DND-41 (cell line): ENCODE measurements at places on chromosomes 2 and 18.

DNA sequence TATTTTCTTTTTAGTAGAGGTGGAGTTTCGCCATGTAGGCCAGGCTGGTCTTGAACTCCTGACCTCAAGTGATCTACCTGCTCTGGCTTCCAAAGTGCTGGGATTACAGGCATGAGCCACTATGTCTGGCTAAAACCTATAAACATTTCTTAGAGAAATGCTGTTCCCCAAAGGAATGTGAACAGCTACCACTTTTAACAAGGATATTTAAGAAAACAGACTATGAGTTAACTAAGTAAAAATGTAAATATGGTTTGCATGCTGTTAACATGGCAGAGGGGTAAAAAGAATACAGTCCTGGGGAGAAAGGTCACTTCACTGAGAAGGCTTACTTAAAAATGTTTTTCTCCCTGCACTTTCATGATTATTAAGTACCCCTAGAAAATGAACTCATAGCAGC is 57.1 kb downstream of the SLC16A14 start:
- H3K4me1 ChIP-seq = no peaks in the 10 kb centered on the region
- no peak for DNase-seq
- no peak overlapping the region for H3K27ac ChIP-seq
- no peaks in the 10 kb centered on the region for H3K36me3 ChIP-seq
- H3K4me3 ChIP-seq = no peak overlapping the region
- no peaks in the 10 kb centered on the region for H3K27me3 ChIP-seq

GRCh38 chr2:75559680-75560021 is 1.1 kb downstream of the EVA1A start:
- DNase-seq = no peak
- peaks cover 94% of the 10 kb centered on the region for H3K4me1 ChIP-seq
- peak overlapping the region; percentile 90 for H3K4me3 ChIP-seq
- no peaks in the 10 kb centered on the region for H3K27me3 ChIP-seq

- H3K27me3 ChIP-seq = no peaks in the 10 kb centered on the region
- DNase-seq = no peak
- H3K27ac ChIP-seq = no peak overlapping the region
- no peaks in the 10 kb centered on the region for H3K4me1 ChIP-seq
- H3K36me3 ChIP-seq = no peaks in the 10 kb centered on the region
- H3K4me3 ChIP-seq = no peak overlapping the region
Observed at GRCh38 chr2:124065636-124066035, 40.5 kb downstream of the CNTNAP5 start.

GRCh38 chr2:164671664-164672396 is 50.5 kb upstream of the GRB14 start:
- no peaks in the 10 kb centered on the region for H3K4me1 ChIP-seq
- H3K27me3 ChIP-seq = no peaks in the 10 kb centered on the region
- H3K4me3 ChIP-seq = no peak overlapping the region

DNA sequence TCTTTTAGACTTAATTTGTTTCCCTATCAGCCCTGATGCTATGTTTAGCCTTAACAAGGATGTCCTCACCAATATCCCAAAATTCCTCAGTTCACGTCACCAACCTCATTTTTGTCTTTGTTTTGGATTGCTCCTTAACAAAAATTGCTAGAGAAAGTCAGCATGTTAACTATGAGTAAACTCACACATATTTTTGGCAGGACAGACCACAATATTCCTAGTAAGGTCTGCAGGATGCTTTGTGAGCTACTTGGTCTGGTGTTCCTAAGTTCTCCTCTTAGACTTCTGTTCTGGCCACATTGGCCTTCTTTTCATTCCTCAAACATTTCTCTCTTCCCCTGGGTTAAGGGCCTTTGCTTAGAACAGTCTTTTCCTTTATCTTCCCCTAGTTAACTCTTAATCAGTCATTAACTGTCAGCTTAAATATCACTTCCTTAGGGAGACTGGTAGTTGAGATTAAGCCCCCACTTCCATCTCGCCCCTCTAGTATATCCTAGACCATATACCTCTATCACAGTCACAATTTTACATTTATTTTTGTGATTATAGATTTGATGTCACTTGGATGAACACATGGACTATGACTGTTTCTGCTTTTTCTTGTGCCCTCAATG is 116.2 kb downstream of the ADCYAP1 start:
- no peak overlapping the region for H3K4me3 ChIP-seq
- peaks cover 3% of the 10 kb centered on the region for H3K27me3 ChIP-seq
- H3K27ac ChIP-seq = no peak overlapping the region
- H3K36me3 ChIP-seq = no peaks in the 10 kb centered on the region
- no peak for DNase-seq

DNA sequence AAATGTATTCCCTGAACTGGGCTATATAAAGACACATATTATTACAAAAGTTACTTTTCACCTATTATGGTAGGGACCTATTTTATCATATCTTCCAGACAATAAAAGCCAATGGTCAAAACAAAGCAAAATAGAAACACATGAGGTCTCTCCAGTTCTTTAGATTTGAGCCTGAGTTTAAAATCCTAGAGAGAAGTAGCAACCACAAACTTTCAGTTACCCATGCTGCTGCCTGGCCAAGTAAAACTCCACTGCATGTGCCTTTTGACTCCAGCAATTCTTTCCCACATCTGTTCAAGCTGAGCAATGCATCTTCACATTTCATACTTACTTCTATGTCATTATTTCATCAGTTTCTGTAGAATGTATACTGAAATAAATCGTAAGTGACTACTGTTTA is 405.3 kb downstream of the STK39 start:
- no peaks in the 10 kb centered on the region for H3K27me3 ChIP-seq
- H3K27ac ChIP-seq = no peak overlapping the region
- no peak overlapping the region for H3K4me3 ChIP-seq
- H3K36me3 ChIP-seq = no peaks in the 10 kb centered on the region
- no peak for DNase-seq

GRCh38 chr18:12291690-12292089 is 16.4 kb upstream of the TUBB6 start:
- H3K4me1 ChIP-seq = no peaks in the 10 kb centered on the region
- H3K4me3 ChIP-seq = no peak overlapping the region
- no peak for DNase-seq
- no peaks in the 10 kb centered on the region for H3K27me3 ChIP-seq

- H3K27me3 ChIP-seq = no peaks in the 10 kb centered on the region
- H3K27ac ChIP-seq = no peak overlapping the region
- no peak for DNase-seq
- no peaks in the 10 kb centered on the region for H3K4me1 ChIP-seq
Observed at GRCh38 chr2:127844973-127845372, 13.0 kb downstream of the POLR2D start.

GRCh38 chr2:43175876-43176275 is 50.5 kb downstream of the ZFP36L2 start:
- H3K4me3 ChIP-seq = no peak overlapping the region
- peaks cover 16% of the 10 kb centered on the region for H3K4me1 ChIP-seq
- no peaks in the 10 kb centered on the region for H3K27me3 ChIP-seq

DNA sequence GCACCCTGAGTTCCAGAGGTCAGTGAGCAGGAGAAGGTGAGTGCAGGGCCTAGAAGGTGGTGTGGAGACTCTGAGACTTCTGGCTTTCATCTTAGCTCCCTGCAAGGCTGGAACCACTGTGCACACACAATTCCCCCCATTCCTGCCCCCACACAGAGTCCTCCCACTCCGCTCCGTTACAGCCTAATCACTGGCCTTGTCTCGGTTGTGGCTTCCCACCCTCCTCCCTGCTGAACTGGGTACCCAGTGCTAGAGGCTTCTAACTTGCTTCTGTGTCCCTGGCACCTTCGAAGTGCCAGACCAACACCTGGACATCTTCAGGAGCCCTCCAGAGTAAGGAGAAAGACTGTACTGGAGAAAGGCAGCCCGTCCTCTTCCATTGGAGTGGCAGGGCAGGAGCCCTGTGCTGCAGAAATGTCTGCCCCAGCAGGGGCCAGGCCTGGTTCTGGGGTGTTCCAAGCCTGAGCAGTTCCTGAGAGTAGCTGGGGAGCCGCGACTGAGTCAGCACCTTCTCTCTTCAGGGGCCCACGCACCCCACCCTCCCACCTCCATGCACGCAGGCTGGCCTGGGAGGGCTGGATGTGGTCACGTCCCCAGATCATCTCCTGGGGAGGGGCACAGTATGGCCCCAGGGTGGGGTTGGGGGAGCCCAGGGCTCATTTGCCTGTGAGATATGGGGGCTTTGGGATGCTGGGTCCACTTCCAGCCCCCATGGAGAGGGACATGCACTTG is 23.4 kb downstream of the CROCC2 start:
- no peaks in the 10 kb centered on the region for H3K36me3 ChIP-seq
- H3K27ac ChIP-seq = no peak overlapping the region
- no peak overlapping the region for H3K4me3 ChIP-seq
- no peak for DNase-seq

DNA sequence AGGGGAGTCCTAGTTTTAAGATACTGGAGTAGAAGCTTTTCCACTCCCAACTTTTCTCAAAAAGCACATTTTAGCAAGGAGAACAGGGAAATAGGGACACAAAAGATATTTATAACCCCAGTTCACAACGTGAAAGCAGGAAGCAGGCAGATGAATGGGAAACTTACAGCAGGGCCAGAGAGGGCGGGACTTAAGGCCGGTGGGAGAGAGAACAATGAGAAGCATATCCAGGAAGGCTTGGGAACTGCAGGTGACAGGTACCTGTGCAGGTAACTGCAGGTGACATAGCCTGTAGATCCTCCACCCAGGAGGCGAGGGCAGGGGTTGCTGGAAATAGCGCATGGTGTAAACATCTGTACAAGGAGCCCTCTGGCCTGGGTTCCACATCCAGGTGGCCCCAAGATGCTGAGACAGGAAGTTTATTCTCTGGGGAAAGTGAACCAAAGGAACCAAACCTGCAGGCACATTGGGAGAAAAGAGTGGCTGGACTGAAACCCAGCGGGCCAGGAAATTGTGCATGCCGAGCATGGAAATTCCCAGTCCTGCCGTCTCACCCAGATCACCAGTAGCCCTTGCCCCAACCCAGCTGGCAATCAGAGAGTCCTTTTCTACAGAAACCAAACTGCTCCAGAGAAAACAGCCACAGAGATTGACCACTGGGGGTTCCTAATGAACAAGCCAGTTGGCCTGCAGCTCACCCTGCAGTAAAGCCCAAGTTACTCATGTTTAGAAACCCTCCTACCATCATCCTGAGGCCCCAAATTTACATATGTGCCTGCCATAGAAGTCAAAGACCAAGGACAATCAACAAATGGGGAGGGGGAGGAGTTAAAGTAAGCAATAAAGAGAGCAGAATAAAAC is 24.3 kb upstream of the COL6A3 start:
- no peak overlapping the region for H3K4me3 ChIP-seq
- peaks cover 7% of the 10 kb centered on the region for H3K27me3 ChIP-seq
- no peak overlapping the region for H3K27ac ChIP-seq

GRCh38 chr18:38961880-38962279 is 1396.3 kb upstream of the CELF4 start:
- no peaks in the 10 kb centered on the region for H3K36me3 ChIP-seq
- peaks cover 13% of the 10 kb centered on the region for H3K4me1 ChIP-seq
- no peak for DNase-seq
- H3K27me3 ChIP-seq = no peaks in the 10 kb centered on the region
- H3K4me3 ChIP-seq = no peak overlapping the region

DNA sequence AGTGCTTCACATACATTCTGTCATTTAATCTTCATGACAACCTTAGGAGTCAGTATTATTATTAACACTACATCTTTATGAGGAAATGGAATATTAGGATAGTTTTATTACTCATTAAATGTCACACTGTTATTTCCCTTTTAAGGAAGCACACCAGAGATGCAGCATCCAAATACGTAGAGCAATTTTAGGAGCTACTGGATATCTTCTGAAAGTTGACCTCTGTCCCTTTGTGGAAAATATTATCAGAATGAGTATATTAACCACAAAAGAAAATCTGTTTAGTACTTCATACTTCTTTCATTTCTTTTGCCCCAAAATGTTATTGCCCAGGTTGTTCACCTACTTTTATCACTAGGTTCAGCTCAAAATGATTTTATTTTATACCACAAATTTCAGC is 72.9 kb upstream of the APCDD1 start:
- H3K36me3 ChIP-seq = no peaks in the 10 kb centered on the region
- no peak overlapping the region for H3K4me3 ChIP-seq
- no peaks in the 10 kb centered on the region for H3K4me1 ChIP-seq
- no peaks in the 10 kb centered on the region for H3K27me3 ChIP-seq

- H3K27ac ChIP-seq = no peak overlapping the region
- H3K4me1 ChIP-seq = no peaks in the 10 kb centered on the region
- no peaks in the 10 kb centered on the region for H3K27me3 ChIP-seq
- H3K4me3 ChIP-seq = no peak overlapping the region
- no peaks in the 10 kb centered on the region for H3K36me3 ChIP-seq
Observed at GRCh38 chr2:157238296-157238695, 19.2 kb upstream of the GALNT5 start.

DNA sequence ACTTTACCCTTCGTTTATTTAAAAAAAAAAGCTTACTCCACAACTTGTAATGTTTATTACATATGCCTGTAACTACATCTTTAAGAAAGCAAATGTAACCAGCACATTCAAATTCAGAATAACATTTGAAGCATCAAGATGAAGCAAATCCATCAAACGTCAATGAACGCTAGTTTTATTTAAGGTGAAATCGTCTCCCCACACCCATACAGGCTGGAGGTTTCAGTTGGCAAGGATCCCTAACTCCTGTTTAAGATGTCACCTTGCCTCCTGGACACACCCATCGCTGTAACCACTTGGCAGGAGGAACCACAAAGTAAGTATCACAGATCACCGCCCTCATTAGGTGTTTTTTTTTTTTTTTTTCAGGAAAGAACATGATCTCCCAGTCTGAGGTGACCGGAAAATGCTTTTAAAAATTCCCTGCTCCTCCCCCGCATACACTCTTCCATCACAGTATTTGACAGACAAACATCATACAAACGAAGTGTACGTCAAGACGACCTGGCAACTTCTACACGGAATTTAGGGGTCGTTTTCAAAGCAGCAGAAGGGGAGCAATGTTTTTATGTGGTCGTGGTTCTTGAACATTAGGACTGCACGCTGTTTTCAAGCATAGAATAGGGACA is 19.7 kb upstream of the STPG4 start:
- peak overlapping the region; percentile 91 for H3K4me3 ChIP-seq
- peak overlapping the region; percentile 99 for H3K27ac ChIP-seq
- no peaks in the 10 kb centered on the region for H3K27me3 ChIP-seq
- H3K4me1 ChIP-seq = peaks cover 60% of the 10 kb centered on the region

DNA sequence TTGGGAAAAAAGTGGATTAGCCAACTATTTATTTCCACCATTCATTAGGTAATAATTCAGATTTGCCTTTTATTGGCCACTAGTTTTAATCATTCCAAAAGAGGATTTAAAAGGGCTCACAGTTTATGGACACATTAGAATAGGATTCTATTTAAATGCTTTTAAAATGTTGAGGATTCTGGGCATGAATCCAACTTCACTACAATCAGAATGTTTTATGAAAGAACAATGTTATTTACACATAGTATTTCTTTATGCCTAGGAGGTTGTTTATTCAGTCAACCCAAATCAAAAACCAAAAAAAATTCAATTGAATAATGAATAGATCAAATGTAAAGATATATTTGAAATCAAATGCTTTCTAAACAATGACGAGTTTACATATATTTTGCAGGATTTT is 232.2 kb downstream of the GULP1 start:
- H3K27me3 ChIP-seq = no peaks in the 10 kb centered on the region
- no peaks in the 10 kb centered on the region for H3K4me1 ChIP-seq
- H3K27ac ChIP-seq = no peak overlapping the region
- no peaks in the 10 kb centered on the region for H3K36me3 ChIP-seq
